ENCODE measurements at places on chromosomes 16 and 17.

DNA sequence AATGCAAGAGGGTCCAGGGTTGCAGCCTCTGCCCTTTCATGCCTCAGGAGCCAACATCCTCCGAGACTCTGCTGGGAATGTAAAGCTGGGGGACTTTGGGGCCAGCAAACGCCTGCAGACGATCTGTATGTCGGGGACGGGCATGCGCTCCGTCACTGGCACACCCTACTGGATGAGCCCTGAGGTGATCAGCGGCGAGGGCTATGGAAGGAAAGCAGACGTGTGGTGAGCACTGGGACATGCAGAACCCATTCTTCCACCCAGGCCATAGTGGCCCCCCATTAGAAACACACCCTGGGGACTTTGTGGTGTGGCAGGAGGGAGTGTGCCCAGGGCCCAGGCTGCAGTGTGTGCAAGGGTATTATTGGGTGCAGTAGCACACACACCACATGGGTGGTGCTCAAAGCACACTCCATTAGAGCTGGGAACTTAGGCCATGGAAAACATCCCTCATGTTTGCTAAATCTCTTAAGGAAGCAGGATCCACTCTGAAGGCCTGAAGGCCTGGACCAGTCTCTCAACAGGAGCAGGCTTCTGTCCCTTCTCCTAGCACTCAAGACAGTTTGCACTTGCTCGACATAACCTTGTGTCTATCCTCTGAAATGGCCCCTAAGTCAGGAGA lies 7.6 kb downstream of the LIMD2 start:
- peak; percentile 19 for DNase-seq

GRCh38 chr17:77375917-77376651 lies 235.3 kb downstream of the SEC14L1 start:
- DNase-seq: peak; percentile 97

DNA sequence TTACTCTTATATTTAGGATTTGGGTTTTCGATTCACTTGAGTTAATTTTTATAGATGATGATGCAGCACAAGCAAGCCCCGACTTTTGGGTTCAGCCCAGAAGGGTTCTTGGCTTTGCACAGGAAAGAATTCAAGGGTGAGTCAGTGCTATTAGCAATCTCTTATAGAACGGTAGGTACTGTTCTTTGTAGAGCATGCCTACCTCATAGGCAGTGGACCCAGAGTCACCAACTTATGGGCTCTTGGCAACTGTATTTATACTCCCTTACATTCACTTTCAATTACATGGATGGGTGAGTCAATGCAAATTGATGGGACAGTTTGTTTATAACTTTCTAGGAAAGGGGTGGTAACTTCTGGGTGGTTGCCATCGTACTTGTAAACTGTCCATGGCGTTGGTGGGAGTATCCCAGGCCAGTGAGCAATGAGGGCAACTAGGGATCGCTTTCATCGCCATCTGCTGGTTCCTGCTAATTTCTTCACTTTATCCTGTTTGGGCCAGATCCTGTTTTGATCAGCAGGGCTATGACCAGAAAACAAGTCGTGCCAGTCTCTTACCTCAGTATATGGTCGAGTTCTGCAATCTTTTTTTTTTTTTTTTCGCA lies 362.6 kb downstream of the CNTNAP4 start:
- no peak for DNase-seq

- peak; percentile 21 for DNase-seq
These were observed 43.2 kb downstream of the MYH3 start for GRCh38 chr17:10613775-10614513.

- DNase-seq: no peak
These were observed 1.2 kb upstream of the OGFOD3 start for GRCh38 chr17:82419540-82419939.

DNA sequence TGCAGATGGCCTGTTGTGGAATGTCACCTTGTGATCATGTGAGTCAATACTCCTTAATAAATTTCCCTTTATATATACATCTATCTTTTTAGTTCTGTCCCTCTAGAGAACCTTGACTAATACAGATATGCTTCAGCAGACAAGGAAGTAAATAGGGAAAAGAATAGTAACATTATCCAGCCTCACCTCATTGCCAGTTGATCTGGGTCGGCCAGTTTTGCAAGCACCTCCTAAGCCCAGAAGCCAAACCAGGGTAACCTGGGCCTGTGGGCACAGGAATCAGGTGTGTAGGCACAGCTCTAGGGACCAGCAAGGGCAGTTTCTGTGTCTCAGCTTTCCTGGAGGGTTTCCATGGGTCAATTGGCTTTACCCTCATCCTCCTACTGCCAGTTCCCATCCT lies 11.9 kb upstream of the CCL17 start:
- no peak for DNase-seq

GRCh38 chr16:10525214-10525825 lies 55.1 kb downstream of the EMP2 start:
- peak; percentile 26 for DNase-seq

- peak; percentile 55 for DNase-seq
These were observed 162.1 kb upstream of the AXIN2 start for GRCh38 chr17:65723431-65724151.

GRCh38 chr17:21008160-21008915 lies 34.5 kb downstream of the USP22 start:
- DNase-seq: no peak

GRCh38 chr17:309361-309888 lies 43.2 kb downstream of the RPH3AL start:
- no peak for DNase-seq

DNA sequence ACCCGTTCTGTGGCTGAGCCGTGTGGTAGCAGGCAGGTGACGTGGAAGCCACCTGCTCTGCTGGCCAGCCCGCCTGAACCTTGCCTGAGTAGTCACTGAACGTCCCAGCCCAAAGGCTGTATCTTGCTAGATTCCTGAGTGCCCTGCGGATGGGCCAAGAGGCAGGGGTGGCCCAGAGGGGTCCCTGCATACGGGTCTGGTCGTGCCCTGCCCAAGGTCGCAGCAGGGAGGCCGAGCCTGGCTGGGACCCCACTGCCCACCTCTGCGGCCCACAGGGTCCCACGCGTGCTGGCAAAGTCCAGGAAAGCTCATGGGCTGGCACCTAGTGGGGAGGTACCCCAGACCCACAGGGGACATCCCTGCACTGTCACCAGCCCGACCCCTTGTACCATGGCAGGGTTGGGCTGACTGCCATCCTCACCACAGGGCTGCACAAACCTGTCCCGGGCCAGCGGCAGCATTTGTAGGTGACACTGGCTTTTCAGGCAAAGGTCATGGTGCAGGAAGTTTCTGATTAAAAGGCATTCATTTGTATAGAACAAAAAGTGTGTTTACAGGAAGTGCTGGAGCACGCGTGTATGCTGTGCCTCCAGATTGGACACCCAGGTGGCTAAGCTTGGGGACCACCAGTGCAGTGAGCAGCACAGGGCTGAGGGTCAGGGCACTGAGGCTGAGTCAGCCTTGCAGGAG lies 45.1 kb upstream of the ZC3H18 start:
- DNase-seq: no peak

DNA sequence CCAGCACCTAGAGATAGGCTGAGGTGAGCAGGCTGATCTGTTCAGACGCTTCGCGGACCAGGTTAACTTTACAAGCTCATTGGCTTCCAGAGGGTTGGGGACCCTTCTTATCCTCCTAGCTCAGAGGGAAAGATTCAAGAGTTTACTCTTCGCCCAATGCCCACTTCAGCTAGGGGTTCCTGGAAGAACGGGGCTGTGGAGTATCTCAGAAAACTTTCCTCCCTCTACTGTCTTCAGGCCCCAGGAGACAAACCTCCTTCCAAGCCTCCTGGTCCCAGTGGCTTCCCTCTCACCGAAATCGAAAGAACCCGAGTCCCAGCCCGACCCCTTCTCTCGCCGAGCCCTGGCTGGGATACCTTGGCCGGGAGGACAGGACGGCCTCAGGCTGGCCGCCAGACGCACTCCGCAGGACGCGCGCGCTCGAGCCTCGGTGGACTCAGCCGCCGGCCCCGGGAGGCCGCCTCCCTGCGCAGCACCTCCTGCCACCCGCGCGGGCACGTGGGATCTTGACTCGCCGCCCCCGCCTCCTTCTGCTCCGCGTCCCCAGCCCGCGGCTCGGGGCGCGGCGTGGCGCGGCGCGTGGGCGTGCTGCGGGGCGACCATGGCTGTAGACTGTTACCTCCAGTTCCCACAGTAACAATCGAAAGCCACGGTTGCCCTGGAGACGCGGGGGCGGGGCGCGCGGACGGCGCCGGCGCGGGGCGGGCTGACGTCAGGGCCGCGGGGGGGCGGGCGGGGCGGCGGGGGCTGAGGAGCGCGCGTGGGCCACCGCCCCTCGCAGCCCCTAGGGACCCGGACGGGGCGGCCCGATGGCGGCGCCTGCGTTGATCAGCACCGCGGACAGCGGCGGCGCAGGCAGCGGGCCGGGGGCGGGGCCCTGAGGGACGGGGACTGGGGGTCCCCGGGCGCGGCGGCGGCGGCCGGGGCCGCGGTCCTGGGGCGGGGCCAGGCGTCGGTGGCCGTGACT lies 5.3 kb upstream of the HIC1 start:
- peak; percentile 94 for DNase-seq

GRCh38 chr17:46139432-46140210 lies 53.6 kb downstream of the KANSL1 start:
- no peak for DNase-seq

DNA sequence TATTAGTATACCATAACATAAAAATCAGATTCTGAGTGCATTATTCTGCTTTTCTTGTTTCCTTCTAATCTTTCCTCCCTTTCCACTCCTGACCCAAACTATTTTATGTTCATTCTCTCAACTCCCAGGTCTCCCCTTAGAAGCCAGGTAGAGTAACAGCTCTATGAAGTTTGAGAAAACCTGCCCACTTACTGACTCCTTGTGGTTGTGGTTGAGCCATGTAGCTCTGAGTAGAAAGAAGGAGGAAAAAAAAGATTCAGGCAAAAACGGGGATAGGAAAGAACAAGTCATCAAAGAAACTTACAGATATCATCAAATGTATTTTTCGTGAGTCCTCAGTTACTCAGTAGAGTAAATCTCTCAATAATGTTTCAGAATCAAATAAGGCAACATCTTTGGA lies 216.7 kb downstream of the PMP22 start:
- peak; percentile 11 for DNase-seq

GRCh38 chr16:71276589-71277334 lies 12.4 kb downstream of the CMTR2 start:
- no peak for DNase-seq

DNA sequence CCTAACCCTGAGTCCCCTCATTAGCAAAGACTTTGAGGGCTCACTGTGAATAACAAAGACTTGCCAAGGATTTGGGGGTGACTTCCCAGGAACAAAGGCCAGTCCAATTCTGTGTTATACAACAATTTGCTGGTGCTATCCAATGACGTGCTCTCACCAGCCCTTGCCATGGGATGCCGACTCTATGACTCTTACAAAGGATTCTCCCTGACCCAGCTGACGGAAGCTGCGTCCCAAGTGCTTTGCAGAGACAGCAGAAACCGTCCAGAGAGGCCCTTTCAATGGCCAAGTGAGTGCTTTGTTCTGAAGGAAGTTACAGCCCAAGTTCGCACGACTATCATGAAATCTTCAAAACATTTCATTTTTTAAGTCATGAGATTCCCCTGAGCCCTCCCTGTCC lies 345.3 kb upstream of the TNRC6C start:
- peak; percentile 30 for DNase-seq

GRCh38 chr17:10681866-10682446 lies 15.4 kb downstream of the SCO1 start:
- DNase-seq: no peak

GRCh38 chr17:67509390-67510287 lies 132.6 kb downstream of the PITPNC1 start:
- peak; percentile 51 for DNase-seq

DNA sequence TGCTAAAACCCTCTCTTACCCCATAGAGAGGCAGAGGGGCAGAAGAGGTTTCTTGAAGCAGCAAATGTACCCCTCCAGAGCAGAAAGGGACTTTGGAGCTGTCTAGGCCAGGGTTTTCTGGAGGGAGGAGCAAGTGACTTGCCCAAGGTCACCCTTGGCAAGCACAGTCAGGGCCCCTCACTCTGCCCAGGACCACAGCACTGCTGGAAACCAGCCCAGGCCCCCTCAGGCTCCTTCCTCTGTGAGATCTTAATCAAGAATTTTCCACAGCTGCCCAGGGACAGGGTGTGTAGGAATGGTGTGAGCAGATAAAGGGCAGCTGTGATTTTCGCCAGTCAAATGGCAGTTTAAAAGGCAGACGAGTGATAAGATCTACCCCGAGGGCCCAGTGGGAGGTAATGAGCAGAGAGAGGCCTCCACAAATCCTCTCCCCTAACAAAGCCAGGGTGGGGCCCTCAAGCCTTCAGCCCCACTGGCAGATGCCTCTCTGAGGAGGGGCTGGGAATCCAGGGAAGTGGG lies 3.9 kb upstream of the SLC12A3 start:
- DNase-seq: no peak

DNA sequence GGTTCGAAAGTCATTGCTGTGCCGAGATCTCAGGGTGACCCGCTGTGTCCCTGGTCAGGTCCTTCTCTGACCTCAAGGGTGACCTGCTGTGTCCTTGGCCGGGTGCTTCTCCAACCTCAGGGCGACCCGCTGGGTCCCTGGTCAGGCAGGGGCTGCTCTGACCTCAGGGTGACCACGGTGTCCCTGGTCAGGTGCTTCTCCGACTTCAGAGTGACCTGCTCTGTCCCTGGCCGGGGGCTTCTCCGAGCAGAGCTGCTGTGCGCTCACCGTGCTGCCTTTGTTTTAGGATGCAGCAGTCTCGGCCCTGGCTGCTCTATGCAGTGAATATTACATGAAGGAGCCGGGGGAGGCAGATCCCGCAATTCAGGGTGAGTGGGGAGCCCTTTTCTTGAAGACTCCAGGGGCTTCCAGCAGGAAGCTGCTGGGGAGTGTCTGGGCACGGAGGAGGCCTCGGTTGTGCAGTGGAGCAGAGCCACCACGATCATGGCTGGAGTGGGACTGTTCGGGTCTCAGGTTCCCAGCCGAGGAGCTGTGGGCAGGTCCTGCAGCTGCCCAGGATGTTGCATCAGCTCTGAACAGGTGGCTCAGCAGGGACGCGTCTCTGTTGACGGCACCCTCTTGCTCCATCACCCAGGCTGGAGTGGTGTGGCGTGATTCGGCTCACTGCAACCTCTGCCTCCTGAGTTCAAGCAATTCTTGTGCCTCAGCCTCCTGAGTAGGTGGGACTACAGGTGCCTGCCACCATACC lies 83.7 kb upstream of the ZNF750 start:
- DNase-seq: no peak

GRCh38 chr17:41521574-41522261 lies 3.0 kb upstream of the KRT15 start:
- peak; percentile 80 for DNase-seq

DNA sequence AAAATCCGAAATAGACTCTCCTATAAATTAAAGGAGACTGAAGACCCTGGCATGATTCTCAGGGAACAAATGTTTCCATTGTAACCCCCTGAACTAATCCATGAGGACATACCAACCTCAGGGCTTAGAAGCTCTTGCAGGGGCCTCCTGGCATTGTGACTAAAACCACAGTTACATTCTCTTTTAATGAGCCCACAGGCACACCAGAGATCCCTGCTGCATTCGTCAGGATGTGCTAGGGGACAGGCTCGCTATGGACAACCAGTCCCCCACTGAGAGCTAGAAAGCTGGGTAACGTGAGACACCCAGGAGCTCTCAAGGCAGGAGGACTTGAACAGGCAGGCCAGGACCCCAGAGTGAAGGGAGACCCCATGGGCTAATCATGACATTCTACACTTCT lies 140.6 kb upstream of the TNRC6C start:
- peak; percentile 33 for DNase-seq

Measured in foreskin fibroblast (primary cell).